Activated T-helper 2 cell treated with anti-CD3 and anti-CD28 coated beads, Interferon-gamma antibody, Interleukin-2, Interleukin-4, amounts not matched to agents 10 μg/mL and 5 μg/mL and 100 μg/mL, durations not matched to agents 14 hours and 24 hours and 36 hours (primary cell): ENCODE measurements at places on chromosomes 5 and 9.

DNA sequence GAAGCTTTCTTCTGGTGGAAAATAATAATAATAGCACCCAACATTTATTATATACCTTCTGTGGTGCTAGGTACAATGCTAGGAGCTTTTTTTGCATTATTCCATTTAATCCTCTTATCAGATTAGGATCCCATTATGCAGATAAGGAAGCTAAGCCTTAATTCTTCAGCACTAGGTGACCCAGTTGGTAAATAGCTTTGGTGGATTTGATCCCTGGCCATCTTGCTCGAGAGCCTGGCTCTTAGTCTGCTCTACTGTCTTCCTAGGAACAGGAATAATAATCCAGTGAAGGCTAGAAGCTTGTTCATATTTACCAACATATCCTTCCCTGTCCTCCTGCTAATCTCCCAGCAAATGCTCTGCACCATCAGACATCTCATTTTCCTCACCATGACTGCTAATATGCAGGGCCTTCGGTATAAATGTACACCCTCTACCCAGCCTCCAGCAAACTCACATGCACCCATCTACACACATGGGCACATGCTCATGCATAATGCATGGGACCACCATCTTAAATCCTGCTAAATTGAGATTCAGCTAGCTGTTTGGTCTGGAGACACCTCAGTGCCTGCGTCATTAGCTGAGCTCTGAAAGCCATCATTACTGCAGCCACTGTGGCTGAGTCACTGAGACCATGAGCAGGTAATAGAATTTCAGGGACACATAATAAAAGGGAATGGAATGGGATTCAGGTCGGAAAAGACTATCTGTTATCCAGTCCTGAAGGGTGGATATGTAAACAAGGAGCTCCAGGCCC lies 87.5 kb downstream of the TRIM32 start:
- no peaks in the 10 kb centered on the region for H3K4me1 ChIP-seq
- no peaks in the 10 kb centered on the region for H3K36me3 ChIP-seq

GRCh38 chr5:138179277-138179857 lies 455 bp downstream of the KIF20A start:
- no peak overlapping the region for H3K27ac ChIP-seq
- DNase-seq, result no peak
- H3K4me3 ChIP-seq, result no peak overlapping the region
- peaks cover 44% of the 10 kb centered on the region for H3K36me3 ChIP-seq
- peaks cover 14% of the 10 kb centered on the region for H3K4me1 ChIP-seq

GRCh38 chr5:148843510-148844318 lies 17.3 kb downstream of the ADRB2 start:
- peaks cover 4% of the 10 kb centered on the region for H3K36me3 ChIP-seq
- no peak overlapping the region for H3K27ac ChIP-seq
- no peak for DNase-seq
- H3K4me1 ChIP-seq, result peaks cover 11% of the 10 kb centered on the region
- no peak overlapping the region for H3K4me3 ChIP-seq

GRCh38 chr9:124685217-124685616 lies 85.9 kb downstream of the NR6A1 start:
- H3K4me1 ChIP-seq, result no peaks in the 10 kb centered on the region
- H3K36me3 ChIP-seq, result no peaks in the 10 kb centered on the region
- H3K27ac ChIP-seq, result no peak overlapping the region
- peaks cover 8% of the 10 kb centered on the region for H3K27me3 ChIP-seq

- H3K4me1 ChIP-seq, result no peaks in the 10 kb centered on the region
- H3K4me3 ChIP-seq, result no peak overlapping the region
- H3K36me3 ChIP-seq, result no peaks in the 10 kb centered on the region
- DNase-seq, result no peak
- H3K27ac ChIP-seq, result no peak overlapping the region
Observed at GRCh38 chr5:147956064-147956841, 49.9 kb upstream of the C5orf46 start.

GRCh38 chr9:126915281-126915816 lies 767 bp downstream of the RALGPS1 start:
- peak; percentile 11 for DNase-seq
- H3K4me3 ChIP-seq, result peak overlapping the region; percentile 65
- H3K27me3 ChIP-seq, result peaks cover 29% of the 10 kb centered on the region
- peaks cover 7% of the 10 kb centered on the region for H3K4me1 ChIP-seq

DNA sequence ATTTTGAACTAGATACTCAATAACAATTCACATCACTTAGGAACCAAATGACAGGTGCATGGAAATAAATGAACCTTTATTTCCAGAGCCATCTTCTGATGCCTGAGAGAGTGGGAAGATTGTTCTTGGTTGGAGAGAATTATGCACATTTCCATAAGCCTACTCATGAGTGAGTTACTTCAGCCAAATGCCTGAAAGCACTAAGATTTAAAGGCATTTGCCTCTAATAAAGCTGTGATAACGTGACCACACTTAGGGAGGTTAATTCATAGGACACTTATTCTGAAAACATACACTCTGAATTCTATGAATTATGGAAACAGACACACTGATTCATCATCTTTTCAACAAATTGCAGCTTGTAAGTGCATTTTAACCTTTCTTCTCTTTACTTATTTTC lies 40.0 kb downstream of the KCTD16 start:
- H3K27me3 ChIP-seq, result peaks cover 44% of the 10 kb centered on the region
- no peak for DNase-seq
- H3K36me3 ChIP-seq, result no peaks in the 10 kb centered on the region
- no peak overlapping the region for H3K4me3 ChIP-seq

DNA sequence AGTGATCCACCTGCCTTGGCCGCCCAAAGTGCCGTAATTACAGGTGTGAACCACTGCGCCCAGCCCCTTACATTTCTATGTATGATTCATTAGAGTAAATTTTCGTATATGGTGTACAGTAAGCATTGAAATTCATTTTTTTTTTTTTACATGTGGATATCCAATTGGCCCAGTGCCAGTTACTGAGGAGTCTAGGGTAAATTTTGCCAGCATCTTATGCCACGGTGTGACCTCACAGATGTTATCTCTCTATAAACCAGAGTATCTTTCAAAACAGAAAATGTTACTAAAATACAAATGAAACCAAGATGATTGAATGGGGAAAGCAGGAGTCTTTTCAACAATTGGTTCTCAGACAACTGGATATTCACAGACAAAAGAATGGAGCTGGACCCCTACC lies 64.7 kb downstream of the IPPK start:
- peaks cover 19% of the 10 kb centered on the region for H3K36me3 ChIP-seq
- no peak for DNase-seq
- no peaks in the 10 kb centered on the region for H3K27me3 ChIP-seq
- H3K4me1 ChIP-seq, result peaks cover 2% of the 10 kb centered on the region
- H3K27ac ChIP-seq, result no peak overlapping the region

DNA sequence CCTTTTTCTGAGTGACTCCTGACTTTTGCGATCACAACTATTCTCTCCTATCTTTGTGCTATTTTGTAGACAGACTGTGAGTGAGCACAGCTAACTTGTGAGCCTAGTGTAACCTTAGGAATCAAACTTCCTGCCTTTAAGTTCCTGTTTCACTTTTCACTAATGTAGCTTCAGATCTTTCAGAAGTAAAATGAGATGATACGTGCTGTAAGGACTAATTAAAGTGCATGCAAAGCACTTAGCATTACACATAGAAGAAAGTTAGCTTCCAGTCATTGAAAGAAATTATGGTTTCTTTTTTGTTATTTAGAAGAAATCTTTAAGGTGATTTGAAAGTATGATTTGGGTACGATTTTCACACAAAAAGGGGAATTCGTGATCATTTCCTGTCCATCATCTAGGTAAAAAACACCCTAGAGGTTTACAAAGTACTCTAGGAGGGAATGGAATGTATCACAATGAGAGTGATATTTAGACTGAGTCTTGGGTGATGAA lies 122.7 kb downstream of the ST8SIA4 start:
- H3K27me3 ChIP-seq, result no peaks in the 10 kb centered on the region
- H3K4me3 ChIP-seq, result peak overlapping the region; percentile 79
- no peak for DNase-seq
- peaks cover 6% of the 10 kb centered on the region for H3K36me3 ChIP-seq
- H3K27ac ChIP-seq, result peak overlapping the region; percentile 98

DNA sequence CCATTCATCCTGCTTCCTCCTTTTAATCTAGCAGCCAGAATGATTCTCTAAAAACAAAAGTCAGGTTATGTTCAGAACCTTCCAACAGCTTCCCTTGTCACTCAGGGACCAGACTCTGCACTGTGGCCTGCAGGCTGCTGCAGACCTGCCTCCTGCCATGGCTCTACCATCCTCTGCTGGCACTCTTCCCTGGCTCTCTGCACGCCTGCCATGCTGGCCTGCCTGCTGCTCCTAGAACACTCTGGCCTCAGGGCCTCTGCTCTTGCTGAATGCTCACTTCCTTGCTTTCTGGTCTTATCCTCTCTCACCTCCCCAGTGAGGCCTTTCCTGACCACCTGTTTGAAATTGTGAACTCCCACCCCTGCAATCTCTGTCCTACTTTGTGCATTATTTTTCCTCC lies 149.4 kb downstream of the CD180 start:
- no peaks in the 10 kb centered on the region for H3K27me3 ChIP-seq
- no peak for DNase-seq
- H3K4me1 ChIP-seq, result peaks cover 6% of the 10 kb centered on the region
- no peak overlapping the region for H3K27ac ChIP-seq

DNA sequence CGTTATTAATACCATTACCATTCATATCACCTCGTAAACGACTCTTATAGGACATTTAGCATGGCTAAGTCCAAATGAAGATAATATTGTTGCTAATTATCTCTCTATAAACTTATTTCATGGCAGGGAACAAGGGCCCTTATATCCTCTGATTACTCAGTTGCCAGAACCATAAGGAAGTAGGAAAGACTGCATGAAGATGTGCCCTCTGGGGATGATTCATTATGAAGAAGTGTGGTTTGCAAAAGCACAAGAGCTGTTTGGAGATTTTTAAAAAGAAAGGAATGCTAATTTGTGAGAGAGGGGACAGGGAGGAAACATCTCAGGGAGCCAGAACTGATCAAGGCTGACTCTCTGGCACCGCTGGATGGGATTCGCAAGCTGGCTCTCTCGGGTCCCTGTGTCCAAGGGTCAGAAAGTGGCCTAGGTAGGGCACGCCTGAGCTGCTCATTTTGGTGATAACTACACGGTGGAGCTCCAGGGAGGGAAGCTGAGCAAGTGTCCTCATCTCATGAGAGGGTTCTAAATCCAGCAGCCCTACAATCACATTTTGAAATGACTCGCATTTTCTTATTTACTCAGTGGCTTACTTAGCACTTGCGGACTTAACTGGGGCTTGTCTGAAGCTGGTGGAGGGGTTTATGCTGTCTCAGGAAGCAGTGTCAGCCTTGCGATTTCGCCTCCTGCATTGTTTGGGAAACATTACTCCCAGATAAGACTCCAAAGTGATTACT lies 136.8 kb downstream of the C5orf15 start:
- no peak overlapping the region for H3K27ac ChIP-seq
- H3K36me3 ChIP-seq, result no peaks in the 10 kb centered on the region
- H3K4me1 ChIP-seq, result peaks cover 6% of the 10 kb centered on the region
- no peak for DNase-seq
- H3K4me3 ChIP-seq, result no peak overlapping the region

- peak overlapping the region; percentile 7 for H3K27ac ChIP-seq
- peaks cover 22% of the 10 kb centered on the region for H3K27me3 ChIP-seq
- H3K4me3 ChIP-seq, result no peak overlapping the region
- no peak for DNase-seq
Observed at GRCh38 chr9:21078702-21079101, 960 bp upstream of the IFNB1 start.

- H3K27ac ChIP-seq, result no peak overlapping the region
- DNase-seq, result no peak
- H3K4me1 ChIP-seq, result peaks cover 8% of the 10 kb centered on the region
- H3K36me3 ChIP-seq, result no peaks in the 10 kb centered on the region
- no peaks in the 10 kb centered on the region for H3K27me3 ChIP-seq
Observed at GRCh38 chr5:138366632-138367382, 14.3 kb downstream of the KDM3B start.

GRCh38 chr5:83072966-83073365 lies 4.2 kb downstream of the TMEM167A start:
- no peak for DNase-seq
- peaks cover 46% of the 10 kb centered on the region for H3K36me3 ChIP-seq
- H3K4me1 ChIP-seq, result peaks cover 41% of the 10 kb centered on the region
- H3K27me3 ChIP-seq, result no peaks in the 10 kb centered on the region
- H3K27ac ChIP-seq, result no peak overlapping the region

DNA sequence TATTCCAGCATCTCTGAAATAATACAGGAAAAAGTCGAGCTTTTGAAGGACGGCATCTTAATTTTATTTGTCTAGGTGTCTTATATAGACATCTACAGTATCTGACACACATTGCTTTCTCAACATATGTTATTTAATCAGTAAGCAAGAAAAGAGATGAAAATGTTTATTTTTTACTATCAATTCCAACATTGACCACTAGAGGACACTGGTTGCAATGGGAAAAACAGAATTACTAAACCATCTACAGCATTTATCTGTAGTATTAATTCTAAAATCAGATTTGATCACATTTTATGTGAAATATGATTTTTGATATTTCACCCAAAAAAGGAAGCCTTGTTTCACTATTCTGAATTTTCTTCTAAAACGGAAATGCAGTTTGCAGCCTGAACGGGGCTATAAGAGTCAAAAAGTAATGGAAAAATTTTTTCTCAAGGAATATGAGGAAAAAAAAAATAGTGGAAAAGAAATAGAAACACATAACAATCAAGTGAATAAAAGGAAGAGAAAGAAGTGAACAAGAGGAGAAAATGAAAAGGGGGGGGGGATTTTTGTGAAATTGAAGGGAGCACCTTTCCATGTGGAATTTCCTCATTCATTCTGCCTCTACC lies 98.6 kb downstream of the OSTF1 start:
- no peak overlapping the region for H3K27ac ChIP-seq
- no peaks in the 10 kb centered on the region for H3K36me3 ChIP-seq
- H3K27me3 ChIP-seq, result peaks cover 3% of the 10 kb centered on the region
- no peak overlapping the region for H3K4me3 ChIP-seq
- no peak for DNase-seq

DNA sequence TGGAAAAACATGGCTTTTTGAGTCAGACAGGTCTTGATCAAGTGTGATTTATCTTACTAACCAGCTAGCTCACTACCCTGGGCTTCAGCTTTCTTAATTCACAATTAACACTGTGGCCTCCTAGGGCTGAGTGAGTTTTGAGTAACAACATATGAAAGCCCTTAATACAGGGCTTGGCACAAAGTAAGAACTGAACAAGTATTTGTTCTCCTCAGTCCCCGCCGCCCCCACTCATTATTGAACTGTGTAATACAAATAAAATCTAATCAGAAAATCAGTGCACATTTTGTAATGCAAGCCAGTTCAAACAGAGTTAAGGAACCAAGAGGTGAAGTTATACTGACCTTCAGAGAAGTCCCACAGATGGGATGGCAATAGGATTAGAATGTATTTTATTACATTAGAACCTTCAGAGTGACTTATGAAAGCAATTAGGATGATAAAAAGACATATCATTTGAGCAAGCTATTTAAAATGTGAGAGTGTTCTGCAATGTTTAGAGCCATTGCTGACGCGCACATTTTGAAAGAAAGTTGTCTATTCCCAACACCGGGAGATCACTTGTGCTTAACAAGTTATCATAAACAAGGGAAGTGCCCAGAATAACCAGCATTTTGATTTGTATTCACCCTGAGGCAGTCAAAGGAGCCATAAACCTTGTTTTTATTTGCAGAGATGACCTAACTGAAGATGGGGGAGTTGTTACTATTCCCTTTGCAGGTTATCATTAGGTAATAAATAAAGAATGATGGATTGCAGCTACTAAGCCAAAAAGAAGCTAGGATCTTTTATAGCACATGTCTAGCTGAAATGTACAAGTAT lies 19.4 kb downstream of the ADAMTS16 start:
- H3K4me3 ChIP-seq, result no peak overlapping the region
- no peaks in the 10 kb centered on the region for H3K4me1 ChIP-seq
- no peaks in the 10 kb centered on the region for H3K36me3 ChIP-seq
- H3K27me3 ChIP-seq, result no peaks in the 10 kb centered on the region
- no peak for DNase-seq
